ENCODE measurements at places on chromosomes 1 and 21.

DNA sequence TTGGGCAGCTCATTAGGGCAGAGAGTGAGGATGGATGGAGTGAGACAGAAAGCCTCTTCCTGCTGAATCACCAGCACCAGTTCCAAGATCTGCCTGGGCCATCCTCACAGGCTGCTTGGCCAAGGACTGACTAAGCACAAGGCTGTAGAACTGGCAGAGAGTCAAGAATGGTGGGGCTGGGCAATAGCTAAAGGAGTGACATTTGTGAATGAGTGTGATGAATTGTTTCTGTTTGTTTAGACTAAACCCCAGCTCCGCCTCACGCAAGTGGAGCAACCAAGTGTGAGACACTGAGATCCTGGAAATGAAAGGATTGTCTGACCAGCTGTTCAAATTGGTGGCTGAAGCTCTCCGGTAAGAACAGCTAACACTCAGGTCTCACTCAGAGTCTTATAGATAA, 38.6 kb downstream of the BRINP2 start:
- DNase-seq, result peak; percentile 1

DNA sequence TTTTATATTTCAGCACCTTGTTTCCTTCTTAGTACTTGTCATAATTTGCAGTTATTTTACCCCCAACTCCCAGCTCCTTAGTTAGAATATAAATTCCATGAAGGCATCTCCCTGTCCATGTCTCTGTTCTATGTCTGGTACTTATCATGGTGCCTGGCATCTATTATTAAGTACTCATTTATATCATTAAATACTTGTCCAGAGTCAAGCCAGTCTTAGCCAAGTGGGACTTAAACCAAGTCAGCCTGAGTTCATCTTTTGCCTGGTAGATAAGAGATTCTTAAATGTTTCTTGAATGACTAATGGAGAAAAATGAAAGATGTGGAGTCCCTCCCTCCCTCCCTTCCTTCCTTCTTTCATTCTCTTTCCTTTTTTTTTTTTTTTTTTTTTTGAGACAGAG, 9.4 kb downstream of the SLC25A44 start:
- DNase-seq, result no peak

DNA sequence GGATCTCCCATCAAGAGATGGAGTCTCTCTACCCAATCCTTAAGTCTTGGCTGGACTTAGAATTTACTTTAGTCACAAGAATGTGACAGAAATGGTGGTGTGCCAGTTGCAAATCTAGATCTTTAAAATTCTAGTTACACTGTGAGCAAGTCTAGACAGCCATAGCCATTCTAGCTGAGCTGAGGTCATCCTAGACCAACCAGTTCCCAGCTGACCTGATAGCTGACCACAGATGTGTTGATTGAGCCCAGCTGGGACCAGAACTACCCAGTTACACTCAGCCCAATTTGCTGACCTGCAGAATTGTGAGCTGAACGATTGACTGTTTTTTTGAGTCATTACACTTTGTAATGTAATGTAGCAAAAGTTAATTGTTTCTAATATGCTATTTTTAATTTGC, 251.8 kb downstream of the ADGRL2 start:
- no peak for DNase-seq

DNA sequence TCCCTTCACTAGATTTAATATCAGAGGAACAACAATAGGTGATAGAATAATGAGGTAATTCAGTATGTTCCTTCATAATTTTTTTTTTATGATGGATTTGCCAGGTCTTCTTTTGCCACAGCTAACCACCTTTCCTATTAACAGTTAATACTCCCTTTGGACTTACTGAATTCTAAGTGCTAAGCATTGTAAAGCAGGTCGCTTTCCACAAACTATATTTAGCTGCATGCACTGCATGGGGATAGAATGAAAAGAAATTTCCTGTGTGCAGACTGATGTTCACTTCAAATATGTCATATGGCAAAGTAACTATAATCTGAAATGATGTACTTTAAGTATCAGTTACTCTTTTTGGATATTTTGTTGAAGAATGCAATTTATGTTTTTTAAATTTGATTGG, 85.8 kb downstream of the GPR161 start:
- DNase-seq, result no peak

GRCh38 chr1:154062309-154062708, 71.7 kb downstream of the RPS27 start:
- DNase-seq, result no peak

GRCh38 chr1:147225193-147225730, at the start of gene FMO5:
Gene FMO5, minus strand, starts transcription at chr1:147225339. Its CDS starts 310 bp downstream, at chr1:147225029.
- peak; percentile 8 for DNase-seq

DNA sequence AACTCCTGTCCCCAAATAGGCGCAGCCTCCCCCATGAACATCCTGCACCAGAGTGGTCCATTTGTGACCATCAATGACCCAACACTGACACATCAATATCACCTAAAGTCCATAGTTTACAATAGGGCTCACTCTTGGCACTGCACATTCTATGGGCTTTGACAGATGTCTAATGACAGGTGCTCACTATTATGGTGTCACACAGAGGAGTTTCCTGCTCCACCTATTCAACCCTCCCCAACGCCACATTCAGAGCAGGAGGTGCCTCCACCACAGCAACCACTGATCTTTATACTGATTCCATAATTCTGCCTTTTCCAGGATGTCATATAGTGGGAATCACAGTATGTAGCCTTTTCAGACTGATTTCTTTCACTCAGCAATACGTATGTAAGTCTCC, 24.2 kb downstream of the GNG4 start:
- no peak for DNase-seq

- DNase-seq, result no peak
These were observed 5.9 kb downstream of the KIAA2013 start for GRCh38 chr1:11920239-11920903.

DNA sequence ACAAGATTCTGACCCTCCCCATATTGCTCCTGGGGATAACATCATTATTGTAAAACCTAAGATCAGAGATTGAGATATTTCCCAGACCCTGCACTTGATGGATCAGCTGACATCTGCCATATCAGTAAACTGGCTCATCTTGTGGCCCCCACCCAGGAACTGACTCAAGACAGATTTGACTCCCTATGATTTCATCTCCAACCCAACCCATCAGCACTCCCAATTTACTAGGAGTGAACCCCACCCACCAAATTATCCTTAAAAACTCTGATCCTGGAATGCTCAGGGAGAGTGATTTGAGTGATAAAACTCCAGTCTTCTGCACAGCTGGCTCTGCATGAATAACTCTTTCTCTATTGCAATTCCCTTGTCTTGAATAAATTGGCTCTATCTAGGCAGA, 6.1 kb upstream of the CLCC1 start:
- DNase-seq, result no peak

- peak; percentile 60 for DNase-seq
These were observed 47.6 kb upstream of the ADARB1 start for GRCh38 chr21:45026826-45027225.

DNA sequence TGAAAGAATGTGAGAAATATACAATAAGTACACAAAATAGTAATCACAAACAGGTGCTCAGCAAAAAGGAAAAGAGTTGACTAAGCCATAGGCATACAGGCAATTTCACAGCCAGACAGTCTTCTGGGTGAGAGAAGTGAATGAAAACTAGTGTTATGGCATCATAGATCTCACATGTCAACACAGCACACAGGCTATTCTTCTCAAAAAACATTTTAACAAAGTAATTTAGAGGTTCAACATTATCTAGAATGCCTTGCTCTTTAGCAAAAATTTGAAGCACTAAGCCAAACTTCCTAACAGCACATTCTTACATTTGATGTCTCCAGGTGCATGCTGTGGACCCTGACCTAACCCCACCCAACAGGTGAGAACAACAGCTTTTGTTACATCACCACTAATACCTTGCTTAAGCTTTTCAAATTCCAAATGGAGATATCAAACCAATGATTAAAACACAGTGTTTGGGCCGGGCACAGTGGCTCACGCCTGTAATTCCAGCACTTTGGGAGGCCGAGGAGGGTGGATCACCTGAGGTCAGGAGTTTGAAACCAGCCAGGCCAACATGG, 30.5 kb downstream of the OTUD7B start:
- no peak for DNase-seq

- DNase-seq, result no peak
These were observed 135.1 kb upstream of the MROH9 start for GRCh38 chr1:170800265-170800664.

DNA sequence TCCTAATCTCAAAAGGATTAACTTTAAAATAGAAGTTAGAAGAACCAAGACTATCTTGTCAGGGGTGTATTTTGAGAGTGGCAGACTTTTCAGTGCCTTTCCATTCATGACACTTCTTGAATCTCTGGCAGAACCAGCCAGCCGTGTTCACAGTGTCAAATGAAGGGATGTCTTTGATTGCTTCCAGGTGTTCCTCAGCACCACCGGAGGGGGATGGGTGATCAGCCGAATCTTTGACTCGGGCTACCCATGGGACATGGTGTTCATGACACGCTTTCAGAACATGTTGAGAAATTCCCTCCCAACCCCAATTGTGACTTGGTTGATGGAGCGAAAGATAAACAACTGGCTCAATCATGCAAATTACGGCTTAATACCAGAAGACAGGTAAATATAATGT, 32.3 kb downstream of the FMO1 start:
- no peak for DNase-seq

DNA sequence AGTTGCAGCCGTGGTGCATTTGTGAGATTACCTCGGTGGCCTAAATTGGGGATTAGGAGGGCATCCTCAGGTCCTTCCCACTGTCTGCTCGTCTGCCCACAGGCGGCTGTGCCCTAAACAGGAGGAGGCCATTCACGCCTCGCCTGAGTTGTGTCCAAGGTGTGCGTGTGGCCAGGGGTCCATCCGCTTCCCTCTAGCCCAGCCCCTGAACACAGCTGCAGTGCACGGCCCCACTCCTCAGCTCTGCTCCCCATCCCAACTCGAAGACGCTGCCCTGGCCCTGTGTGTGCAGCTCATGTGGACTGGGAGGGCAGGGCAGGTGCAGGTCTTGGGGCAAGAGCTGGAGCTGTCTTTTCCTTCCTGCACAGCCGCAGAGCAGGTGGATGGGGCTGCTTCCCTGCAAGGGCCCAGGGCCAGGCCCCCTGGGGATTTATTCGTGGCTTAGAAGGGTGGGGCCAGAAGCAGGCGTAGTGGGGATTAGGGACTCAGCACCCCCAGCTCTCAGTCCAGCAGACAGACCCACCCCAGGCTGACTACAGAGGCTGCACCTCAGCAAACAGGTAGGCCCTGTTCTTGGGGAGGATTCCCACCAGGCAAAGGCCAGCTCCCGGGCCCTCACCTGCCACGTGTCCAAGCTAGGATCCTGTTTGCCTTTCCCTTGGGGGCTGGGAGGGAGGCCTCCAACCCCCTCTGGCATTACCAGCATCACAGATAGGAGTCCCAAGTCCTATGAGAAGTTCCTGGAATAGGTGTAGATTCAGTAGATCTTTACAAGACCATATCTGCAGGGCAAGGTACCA, 4.3 kb downstream of the GUK1 start:
- DNase-seq, result no peak

- DNase-seq, result no peak
These were observed 1.5 kb upstream of the MCOLN3 start for GRCh38 chr1:85049735-85050166.

- no peak for DNase-seq
These were observed 245.4 kb downstream of the NPHP4 start for GRCh38 chr1:5746611-5747425.

DNA sequence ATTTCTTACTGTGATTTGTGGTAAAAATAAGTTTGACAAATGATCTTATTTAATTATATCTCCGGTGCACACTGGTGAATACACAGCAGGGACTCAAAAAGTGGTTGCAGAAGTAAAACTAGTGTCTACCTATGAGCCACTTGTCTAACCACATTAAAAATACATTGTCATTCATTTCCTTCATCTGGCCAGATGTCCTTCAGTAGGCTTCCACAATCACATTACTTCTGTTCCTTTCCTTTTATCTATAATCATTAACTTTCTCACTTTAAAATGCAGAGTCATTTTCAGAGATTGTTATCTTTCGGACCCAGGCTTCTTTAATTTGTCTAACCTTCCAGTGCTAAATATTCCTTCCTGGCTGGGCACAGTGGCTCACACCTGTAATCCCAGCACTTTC, 3.0 kb downstream of the RBBP5 start:
- no peak for DNase-seq

GRCh38 chr1:94863297-94863911, 43.2 kb downstream of the SLC44A3 start:
- DNase-seq, result no peak

DNA sequence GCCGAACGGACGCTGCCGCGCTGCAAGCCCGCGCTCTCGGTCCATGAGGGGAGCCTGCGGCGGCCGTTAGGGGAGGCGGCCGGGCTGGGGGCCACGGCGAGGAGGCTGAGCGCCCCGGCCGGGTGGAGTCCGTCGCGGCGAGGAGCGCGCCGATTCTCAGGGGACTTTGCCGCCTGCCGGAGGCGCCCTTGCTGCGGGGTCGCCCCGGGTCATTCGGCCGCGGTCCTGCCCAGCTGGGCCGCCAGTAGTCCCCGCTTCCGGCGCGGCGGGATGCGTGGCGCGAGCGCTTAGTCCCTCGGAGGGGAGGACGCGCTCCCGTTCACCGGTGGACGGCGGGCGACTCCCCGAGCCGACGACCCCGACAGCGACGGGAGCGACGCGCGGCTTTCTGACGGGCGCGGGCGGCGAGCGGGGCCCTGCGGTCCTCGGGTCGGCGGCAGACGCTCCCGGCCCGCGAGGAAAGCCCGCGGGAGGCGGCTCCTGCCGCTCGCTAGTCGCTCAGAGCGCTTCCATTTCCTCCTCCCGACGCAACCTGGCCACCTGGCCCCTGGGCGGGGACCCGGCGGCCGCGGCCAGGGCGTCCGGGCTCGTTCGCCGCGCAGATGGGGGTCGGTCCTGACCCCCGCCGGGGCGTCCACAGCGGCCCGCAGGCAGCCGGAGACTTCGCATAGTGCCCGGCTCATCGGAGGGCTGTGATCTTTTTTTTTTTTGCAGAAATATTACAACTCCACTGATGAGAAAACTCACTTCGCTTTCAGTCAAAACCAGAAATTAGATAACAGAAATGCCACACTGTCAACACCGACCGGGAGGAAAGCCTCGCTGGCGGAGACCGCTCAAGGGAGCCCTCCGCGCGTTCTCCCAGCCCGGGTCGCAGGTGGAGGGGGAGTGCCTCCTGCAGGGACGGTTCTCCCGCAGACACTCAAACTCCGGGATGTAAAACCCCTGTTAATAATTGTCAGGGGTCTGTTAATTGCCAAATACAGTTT, 641 bp upstream of the ZBTB21 start:
- no peak for DNase-seq

- DNase-seq, result no peak
These were observed 43.5 kb downstream of the LPAR3 start for GRCh38 chr1:84849357-84849975.

- DNase-seq, result no peak
These were observed 171.2 kb downstream of the SEC16B start for GRCh38 chr1:177798614-177799013.

GRCh38 chr1:167490765-167491164, 27.6 kb downstream of the CD247 start:
- no peak for DNase-seq
